ENCODE measurements at places on chromosomes 5 and 9.

DNA sequence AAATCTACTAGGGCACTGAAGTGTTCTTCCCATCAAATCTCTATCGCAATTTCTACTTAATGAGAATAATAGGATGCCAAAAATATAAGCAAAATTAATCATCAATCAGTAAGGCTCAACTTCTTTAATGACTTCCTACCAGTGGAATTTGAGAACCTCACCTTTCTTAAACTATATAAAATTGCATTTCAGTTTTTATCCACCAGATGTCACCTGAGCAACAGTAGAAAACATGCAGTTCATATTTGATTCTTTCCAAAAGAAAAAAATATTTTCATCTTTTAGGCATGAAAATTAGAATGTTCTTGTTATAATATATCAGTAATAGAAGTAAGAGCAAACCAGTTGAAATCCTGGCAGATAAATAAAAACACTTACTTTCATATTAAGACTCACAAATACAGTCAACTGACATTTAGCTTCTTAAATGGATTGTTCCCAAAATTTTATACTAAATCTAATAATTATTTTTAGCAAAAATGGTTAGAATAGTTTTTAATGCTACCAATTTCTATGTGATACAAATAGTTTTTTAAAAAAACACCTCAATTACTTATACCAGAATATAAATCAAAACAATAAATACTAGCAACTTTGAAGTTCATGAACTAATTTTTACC, 13.4 kb upstream of the CCDC112 start:
- DNase-seq = peak; percentile 42

GRCh38 chr9:87557996-87558395, 60.3 kb downstream of the DAPK1 start:
- DNase-seq = no peak

DNA sequence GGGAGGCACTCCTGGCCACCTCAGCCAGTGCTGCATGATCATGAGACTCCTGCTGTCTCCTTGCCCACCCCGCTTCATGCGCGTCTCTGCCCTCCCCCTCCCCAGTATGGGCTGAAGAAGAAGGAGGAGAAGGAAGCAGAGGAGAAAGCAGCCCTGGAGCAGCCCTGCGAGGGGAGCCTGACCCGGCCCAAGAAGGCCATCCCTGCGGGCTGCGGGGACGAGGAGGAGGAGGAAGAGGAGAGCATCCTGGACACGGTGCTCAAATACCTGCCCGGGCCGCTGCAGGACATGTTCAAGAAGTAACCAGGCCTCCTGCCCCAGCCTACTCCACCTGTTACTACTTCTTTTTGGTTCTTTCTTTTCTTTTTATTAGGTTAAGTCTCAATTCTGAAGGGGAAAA, 8.4 kb downstream of the CPLX2 start:
- DNase-seq = no peak

DNA sequence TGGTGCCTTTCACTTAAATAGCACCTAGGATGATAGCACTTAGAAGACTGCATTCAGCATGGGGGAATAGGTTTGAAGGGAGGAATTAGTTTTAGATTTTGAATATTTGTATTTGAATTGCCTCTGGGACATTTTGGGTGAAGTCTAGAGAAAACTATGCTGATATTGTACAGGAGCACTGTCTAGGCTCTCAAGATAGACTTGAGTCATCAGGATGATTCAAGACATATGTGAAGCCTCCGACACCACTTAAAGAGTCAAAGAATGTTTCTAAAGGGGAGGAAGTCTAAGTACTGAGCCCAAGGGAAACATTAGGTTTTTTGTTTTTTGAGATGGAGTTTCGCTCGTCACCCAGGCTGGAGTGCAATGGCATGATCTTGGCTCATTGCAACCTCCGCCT, 63.9 kb upstream of the CCDC180 start:
- DNase-seq = peak; percentile 22

GRCh38 chr5:134578578-134579283, 53.3 kb downstream of the JADE2 start:
- DNase-seq = no peak

GRCh38 chr5:102294886-102295395, 1.1 kb downstream of the SLCO4C1 start:
- DNase-seq = no peak

- no peak for DNase-seq
Measured at GRCh38 chr9:134723491-134724190, 82.0 kb downstream of the COL5A1 start.

DNA sequence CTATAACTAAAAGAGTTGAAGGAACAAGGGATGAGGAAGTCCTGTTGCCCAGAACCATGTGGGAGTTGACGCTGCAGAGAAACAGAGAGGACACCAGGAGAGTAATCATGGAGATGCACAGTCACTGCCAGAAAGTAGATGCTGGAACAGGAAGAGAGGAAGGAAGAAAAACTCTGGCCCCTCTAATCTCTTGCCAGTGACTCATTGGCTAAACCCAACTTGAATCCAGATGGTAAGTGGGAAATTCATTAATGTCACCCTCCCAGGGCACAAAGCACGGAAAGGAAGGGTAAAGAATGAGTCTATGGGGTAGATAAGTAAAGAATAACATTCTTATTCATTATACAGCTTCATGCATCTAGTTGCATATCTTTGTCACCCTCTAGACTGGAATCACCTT, 631.9 kb downstream of the PRELID2 start:
- DNase-seq = peak; percentile 2

- DNase-seq = no peak
Measured at GRCh38 chr9:89798547-89799120, 193.8 kb downstream of the GADD45G start.

DNA sequence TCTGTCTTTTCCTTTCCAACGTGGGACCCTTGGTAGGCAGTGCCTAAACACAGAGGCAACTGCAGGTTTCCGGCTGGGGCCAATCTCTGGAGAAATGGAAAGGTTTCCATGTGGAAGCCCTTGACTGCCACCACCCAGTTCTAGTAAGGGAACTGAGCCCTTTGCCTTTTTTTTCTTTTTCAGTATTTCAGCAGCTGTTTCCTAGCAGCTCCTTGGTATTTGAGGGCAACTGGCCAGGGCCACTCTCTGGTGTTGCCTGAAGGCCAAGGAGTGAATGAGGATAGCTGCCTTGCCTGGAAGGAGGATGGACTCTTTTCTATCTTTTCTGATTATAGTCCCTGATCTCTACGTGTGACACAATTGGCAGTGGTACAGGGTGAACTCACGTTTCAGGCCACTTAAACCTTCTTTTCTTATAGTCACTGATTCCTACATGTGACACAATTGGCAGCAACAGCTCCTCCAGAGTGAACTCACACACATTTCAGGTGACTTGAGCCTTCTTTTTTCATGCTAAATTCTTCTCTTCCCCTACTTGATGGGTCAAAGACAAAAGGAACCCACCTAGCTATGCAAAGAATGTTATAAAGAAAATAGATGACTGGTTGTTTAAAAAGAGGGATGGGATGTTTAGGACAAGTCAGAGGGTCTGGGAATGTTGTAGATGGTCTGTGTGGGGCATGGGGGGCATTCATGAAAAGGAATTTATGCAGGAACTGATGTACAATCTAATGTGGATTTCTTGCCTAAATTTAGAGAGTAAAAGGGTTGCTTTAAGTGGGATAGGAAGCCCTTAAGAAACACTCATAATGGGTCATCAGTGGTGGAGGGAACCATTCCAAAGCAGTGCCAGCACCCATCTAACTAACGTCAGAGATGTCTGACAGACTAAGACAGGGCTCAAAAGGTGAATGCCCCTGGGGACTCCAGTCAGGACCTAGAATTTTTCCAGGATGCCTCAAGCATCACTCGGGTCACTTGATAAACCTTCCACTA, 190.1 kb downstream of the TMEM232 start:
- DNase-seq = no peak

- no peak for DNase-seq
Measured at GRCh38 chr5:158669275-158669674, 430.4 kb downstream of the EBF1 start.

GRCh38 chr9:134099123-134099761, 31.4 kb upstream of the BRD3 start:
- peak; percentile 5 for DNase-seq

DNA sequence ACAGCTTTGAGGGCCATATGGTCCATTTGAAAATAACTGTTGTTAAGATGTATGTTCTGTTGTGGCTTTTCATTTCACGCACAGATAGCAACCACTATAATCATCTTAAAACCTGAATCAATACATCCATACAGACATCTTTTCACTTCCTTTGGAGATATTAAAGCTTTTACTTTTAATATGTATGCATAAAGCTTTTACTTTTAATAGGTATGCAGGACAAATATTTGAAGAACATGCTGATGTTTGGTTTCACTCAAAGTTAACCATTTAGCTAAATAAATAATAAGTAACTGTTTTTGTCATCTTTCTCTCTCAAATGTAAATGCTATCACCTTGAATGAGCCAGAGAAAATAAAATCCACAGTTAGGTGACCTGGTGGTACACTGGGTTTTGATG, 108.6 kb downstream of the OXCT1 start:
- DNase-seq = no peak

GRCh38 chr9:130225071-130225470, 40.5 kb upstream of the HMCN2 start:
- no peak for DNase-seq

Measured in HCEC 1CT (cell line).